AG10803 (cell line): ENCODE measurements at places on chromosomes 11 and 22.
A peak's percentile ranks its signal among the peaks of the same experiment; 100 is the strongest.

DNA sequence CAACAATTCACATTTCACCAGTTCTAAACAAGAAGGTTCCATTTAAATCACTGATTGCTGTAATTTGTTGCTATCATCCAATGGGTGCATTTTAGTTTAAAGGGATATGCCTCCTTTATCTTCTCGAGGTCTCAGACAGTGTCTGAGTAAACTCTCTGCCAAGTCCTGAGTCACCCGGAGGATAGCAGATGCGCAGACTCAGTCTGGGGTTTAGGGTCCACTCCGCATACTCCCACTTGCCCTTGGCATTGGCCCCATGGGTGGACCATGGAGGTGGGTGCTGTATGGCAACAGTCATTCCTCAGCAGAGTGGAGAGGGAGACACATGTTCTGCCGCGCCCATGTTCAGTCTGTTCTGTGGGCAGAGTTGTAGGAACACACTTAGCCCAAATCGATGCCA lies 65.4 kb upstream of the CRTAM start:
- DNase-seq = no peak

GRCh38 chr11:65498727-65498976 lies 193 bp upstream of the MALAT1 start:
- no peak for DNase-seq

- no peak for DNase-seq
Observed at GRCh38 chr11:86292912-86293616, 9.0 kb upstream of the HIKESHI start.

DNA sequence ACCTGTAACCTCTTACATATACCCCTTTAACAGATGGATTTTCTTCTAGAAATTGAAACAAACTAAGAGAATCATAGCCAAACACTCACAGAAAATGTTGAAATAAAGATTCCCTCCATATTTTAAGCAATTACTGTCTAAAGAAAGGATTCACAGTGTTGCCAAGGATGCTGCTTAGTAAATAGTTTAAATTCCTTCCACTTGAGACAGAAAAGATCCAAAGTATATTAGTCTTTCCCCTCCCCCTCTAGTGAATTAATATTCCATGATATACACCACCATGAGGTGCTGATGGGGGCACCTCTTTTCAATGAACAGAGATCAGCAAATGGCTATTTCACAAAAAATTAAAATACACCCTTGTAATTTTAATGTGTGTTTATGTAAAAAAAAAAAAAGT lies 186.8 kb downstream of the SOX6 start:
- peak; percentile 73 for DNase-seq

DNA sequence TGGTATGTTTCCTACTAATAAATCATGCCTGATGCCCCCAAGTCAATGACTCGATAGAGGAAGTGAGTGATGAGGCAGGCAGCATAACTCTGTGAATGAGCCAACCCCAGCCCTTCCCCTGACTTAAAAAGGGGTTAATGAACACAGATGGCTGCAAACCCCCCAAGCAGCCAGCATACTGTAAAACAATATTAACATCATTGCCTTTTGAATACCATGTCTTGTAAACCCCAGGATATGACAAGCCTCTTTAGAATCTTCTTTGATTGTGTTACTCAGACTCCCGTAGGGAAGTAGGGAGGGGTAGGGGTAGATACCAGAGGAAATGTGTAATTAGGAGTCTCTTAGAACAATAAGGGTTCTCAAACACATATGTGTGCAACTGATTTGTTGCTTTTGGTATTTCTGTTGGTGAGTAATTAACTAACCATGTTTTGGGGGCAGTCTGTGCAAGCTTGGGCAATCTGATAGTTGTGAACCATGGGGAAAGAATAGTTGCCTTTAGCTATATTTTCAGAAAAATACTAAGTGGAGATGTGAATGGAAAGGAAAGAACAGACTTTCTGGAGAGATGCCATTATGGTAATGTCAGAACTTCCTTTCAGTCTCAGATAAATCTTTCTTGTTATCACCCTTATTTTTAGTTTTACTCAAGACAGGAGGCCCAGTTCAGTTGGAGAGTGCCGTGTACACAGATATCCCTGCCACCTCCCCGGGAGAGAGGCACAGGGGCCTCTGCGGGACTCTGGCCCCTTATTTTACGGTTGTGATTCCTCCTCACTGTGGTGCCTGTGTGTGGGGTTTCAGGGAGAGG lies 701.8 kb downstream of the NTM start:
- peak; percentile 99 for DNase-seq

DNA sequence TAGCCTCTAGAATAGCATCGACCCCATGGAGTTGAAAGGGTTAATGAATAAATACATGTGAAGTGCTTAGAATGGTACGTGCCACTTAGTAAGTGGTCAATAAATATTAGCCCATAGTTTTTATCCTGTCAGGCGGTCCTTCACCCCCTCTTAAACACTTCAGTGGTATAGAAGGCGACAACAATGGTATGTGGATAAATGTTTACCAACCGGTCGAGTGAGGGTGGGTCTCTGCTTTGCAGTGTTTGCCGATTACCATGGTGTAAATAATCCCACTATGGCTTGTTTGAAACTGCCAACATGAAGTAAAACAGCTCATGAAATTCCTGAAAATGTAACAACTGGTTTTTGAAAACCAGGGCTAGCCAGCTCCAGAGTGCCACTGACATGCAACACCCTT lies 541.2 kb downstream of the BUD13 start:
- no peak for DNase-seq

DNA sequence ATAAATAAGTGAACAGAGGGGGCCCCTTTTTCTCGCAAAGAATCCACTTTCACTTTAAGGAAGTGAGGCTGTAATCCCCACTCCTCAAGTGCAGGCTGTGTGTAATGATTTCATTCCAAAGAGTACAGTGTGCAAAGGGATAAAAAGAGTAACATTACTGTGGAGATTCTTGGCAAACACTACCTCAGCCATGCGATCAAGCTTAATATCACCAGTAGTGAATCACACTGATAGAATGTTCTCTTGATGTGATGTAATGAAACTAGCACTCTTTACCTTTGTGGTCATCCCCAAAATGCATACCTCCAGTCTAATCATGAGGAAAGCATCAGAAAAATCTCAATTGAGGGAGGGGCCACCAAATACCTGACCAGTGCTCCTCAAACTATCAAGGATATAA lies 246.1 kb upstream of the CHORDC1 start:
- no peak for DNase-seq

DNA sequence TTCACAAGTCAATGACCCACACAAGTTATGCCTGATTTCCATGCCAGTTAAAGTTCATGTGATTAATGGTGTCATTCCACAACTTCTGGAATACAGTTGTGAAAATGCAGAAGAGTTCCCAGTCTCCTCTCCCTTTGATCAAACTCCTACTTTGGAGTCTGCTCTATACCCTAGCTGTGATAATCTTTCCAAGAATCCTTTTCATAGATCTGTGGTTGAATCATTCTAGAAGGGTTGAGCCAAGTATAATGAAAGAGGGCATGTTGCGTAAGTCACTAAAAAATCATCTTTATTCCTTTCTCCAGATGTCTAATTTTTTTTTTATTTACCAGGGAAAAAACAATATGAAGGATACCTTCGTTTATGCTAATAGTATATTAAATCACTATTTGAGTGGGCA lies 89.7 kb upstream of the CARD18 start:
- peak; percentile 82 for DNase-seq

GRCh38 chr11:79331203-79331901 lies 109.5 kb downstream of the TENM4 start:
- no peak for DNase-seq

GRCh38 chr22:46695346-46696228 lies 42.5 kb downstream of the CERK start:
- no peak for DNase-seq

GRCh38 chr11:69797156-69797555 lies 22.0 kb upstream of the FGF4 start:
- no peak for DNase-seq

DNA sequence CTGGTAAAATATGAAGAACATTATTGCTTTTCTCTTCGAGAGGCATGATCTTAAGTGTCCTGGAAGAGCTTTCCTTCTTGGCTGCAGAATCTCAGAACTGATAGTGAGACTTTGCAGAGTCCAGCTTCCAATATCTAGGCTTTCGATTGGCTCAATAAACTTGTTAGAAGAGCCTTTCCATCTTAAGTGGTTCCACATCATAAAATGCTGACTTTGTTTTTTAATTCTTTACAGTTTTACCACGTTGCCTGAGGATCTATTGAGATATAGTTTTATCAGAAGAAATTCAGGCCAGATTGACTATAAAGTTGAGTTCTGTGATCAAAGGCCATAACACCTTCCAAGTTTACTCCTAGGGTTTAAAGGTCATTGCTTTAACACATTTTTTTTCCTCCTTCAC lies 15.6 kb upstream of the DNAJB7 start:
- DNase-seq = no peak

DNA sequence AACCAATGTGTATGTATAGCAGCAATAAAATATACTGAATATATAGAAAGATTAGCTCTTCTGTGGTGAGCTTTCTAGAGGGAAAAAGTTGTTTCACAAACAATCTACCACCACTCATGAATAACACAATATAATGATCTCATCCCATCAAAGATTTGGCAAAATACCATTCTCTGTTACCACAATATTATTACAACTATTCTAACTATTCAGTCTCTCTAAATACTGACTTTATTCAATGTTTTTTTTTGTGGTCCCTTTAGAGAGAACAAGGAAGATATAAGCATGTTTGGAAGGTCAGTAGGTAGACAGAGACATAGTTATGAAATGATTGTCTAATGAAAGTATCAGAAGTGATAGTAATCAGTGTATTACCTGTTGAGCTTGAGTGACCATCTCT lies 7.8 kb downstream of the CCDC90B start:
- peak; percentile 69 for DNase-seq

DNA sequence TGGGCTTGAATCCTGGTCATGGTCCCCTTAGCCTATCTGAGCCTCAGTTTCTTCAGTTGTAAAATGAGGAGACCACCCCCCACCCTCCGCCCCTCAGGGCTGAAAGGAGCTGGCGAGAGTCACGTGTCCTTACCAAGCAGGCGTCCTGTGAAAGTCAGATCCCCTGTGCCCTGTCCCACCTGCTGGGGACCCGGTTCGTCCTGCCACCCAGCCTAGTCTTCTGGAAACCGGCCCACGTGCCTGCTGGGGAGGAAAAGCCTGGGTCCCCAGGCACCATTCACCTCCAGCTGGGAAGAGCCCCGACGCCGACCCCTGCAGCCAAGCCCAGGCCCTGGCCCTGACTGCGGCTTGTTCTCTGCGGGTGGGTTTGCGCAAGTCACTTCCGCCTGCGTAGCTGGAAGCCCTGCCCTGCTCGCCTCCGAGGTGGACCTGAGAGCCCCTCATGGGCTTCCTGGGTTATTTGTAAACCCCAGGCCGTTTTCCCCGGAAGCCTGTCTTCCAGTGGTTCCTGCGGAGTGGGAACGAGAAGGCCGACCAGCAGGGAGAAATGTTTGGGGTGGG lies 679 bp upstream of the SSH3 start:
- peak; percentile 27 for DNase-seq

DNA sequence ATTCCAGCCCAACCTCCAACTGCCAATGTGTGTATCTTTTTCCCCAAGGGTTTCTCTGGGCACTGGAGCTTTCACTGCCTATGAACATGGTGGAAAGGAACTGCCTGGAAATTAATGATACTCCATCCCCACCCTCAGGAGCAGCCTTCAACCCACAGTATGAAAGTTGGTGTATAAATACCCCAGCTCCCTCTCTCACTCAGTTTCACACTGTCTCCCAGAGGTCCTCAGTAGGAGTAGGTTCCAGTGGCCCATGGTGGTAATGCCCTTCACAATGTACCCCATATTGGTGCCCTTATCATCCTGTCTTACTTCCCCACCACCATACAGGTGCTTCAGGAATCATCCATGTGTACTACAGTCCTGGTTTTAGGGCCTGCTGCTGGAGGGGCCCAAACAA lies 462.6 kb downstream of the MIAT start:
- no peak for DNase-seq

DNA sequence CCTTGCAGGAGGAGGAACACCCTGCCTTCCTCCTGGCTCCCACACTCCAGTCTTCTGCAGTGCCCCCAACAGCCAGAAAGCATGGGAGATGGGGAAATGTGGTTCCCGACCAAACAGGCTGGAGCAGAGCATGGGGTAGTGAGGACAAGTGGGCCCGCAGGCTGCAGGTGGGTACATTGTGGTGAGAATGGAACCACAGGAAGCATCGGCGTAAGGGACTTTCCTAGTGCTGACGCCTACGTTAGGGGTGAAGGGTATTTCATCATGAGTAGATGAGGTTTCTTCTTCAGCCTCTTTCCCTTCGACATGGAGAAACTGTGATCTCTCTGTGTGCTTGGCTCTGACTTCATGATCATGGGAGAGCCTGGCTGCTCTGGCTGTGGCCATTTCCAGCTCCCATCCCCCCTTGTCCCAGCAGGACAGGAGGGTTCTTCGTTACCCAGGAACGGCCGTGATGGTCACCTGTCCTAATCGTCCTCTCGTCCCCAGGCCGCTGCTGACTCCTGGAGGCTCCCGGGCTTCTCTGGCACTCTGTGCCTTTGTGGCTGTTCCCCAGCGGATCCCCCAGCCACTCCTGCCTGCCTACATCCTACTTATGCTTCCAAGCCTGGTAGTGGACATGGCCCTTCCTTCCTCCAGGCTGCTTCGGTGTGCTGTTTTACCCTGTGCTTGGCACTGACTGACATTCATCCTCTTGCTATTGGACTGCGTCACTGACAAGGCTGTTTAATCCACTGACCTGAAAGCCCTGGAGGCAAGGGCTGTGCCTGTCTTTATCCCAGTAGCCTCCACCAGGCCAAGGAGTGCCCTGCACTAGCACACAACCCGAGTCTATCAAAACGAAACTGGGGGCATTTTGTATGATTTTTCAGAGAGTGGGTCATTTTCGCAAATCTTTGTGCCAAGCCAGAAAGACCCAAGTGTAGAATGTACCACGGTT lies 65.2 kb upstream of the CECR2 start:
- no peak for DNase-seq

- no peak for DNase-seq
Observed at GRCh38 chr11:46420513-46420912, 28.9 kb upstream of the CHRM4 start.

DNA sequence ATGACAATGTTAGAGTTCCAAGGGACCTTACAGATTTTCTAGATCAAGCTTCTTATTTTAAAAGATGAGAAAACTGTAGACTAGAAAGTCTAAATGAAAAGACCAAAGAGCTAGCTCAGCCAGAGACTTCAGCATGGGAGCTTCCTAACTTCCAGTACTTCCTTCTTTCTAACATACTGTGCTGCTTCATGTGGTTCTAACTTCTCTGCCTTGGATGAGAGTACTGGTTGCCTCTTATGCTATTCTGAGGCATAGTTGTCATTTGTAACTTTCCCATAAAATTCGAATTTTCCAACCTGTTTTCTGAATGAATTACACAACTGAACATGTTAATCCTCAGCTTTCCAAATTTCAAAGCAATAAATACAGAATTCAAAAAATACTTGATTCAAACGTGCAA lies 1.8 kb downstream of the MTMR2 start:
- DNase-seq = no peak

- peak; percentile 51 for DNase-seq
Observed at GRCh38 chr11:111938687-111939160, 1.6 kb downstream of the DIXDC1 start.
